Activated gamma-delta T cell (primary cell): ENCODE measurements at places on chromosomes 7 and 10.

DNA sequence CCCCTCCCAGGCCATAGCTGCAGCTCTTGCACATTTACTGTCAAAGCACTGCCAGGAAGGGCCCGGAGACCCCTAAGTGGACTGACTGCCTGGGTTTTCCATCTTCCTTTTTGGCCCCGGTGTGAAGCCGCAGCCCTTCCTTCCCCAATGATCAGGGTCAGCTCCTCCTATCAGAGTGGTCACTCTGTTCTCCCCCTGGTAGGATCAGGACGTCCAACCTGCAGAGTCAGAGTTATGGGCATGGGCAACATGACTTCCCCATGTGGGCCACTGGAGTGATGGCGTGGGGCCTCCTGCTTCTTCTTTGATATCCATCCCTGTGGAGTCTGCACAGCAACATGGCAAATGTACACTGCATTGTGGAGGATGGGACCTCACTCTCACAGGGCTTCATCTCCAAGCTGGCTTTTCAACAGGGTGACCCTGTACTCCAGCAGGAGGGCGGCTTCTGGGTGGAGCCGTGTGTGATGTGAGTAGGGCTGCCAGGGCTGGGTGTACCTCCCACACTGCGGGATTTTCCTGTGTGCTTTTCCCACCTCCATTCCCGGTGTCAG is 6.4 kb upstream of the RAMP3 start:
- no peak for DNase-seq

DNA sequence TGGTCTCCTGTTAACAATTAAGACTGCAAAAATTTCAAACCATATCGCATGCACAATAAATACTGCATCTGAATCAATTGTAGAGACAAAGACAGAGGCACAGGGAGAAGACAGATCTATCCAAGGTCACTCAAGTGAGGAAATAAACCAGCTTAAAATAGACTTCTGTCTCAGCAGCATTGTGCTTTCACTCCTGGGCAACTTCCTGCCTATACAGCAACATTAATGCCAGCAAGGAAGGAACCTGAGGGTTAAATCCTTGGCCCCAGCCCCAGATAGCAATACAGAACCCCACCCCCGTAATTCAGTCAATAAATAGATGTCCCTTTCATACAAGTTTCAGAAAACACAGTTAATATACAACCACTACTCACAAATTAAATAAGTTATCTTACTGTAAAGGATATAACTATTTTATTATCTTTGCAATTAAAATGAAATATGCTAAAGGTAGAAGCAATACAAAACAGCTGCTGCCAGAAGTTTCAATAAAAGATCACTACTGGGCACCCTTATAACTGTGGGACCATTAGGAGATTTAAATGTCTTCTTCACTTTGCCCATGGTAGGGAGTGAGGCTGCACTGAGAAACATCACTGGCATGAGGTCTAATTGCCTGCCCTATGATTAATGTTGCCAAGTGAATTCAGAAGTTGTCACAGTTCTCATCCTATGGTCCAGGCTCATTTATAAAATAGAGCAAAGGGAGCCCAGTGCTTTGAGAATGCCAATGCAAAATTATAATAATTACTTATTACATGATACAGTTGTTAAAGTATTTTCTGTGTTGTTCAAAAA is 49.4 kb downstream of the CAV1 start:
- no peak for DNase-seq

DNA sequence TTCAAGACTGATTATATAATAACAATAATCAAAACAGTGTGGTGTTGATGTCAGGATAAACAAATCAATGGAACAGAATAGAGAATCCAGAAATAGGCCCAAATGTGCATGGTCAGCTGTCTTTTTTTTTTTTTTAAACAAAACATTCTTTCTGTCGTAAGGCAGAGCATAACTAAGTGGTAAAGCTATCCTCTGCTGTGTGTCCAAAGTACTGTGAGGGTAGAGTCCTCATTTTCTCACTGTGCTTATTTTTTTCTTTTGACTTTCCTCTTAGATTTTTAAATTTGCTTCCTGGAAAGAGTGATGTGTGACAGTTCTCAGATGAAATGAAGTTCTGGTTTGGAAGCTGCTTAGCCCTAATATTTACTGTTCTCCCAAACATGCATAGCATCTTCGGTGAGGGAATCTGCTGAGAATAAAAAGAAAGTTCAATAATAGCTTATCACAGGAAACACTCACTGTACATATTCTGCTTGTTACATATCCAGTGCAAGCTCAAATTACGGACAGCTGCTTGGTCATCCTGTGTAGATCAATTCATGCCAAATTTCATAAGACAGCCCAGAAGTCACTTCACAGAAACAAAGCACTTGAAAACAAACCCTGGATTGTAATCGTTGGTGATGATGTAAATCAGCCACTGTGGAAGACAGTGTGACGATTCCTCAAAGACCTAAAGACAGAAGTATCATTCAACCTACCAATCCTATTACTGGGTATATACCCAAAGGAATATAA is 423.9 kb downstream of the NEBL start:
- no peak for DNase-seq

DNA sequence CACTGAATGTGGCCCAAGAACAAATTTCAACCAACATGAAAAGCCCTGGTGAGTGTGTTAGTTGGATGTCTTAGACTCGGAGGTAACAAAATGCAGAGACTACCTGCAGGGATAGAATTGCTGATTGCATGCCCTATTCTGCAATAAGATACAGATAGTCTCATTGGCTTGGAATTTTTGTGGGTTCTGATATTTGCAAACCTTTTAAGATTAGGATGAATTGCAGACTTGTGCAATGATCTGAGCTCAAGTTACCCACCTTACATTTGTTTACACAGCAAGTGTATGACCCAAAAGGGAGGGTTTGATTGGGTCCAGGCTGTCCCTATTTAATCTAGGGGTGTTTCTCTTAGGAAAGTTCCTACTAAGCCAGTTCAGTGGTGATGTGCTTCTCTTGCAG is 45.4 kb downstream of the GPR37 start:
- DNase-seq, result no peak

- DNase-seq, result no peak
Measured at GRCh38 chr7:96658022-96658412, 51.6 kb downstream of the SEM1 start.

DNA sequence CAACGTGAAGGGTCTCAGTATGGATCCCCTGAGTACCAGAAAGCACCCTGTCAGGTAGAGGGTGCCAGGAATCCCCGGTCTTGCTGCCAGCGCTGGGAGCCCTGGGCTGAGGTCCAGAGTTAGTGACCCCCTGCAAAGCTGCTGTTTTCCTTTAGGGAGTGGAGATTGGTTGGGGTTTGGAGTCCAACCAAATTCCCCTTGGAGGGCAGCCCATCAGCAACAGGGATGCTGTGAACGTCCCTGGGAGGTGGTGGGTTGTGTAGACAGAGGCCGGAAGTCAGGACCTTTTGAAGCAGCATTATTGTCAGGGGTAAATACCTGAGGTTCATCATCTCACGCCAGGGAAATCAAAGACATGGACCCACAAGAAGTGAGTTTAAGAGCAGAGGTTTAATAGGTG is 104.2 kb downstream of the COL26A1 start:
- no peak for DNase-seq

DNA sequence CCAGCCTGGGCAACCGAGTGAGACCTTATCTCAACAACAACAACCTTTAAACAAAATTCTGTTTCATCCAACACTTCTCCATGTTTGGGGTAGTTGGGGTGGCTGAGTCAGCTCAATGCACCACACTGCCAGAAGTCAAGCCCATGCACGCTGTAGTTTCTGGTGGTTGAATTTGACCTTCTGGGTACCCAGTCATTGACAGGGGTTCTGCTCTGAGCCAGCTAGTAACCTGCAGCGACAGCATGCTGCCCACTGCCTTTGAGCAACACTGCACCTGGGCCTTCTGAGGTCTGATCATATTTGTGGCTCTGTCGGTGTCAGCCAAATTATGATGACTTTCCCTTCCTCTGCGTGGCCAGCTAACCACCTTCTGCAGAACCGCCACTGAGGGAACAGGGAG is 84.6 kb upstream of the ZNF438 start:
- no peak for DNase-seq

GRCh38 chr7:131010717-131011431 is 276.9 kb upstream of the KLF14 start:
- DNase-seq, result no peak
